Vagina (tissue), 2 donors: ENCODE measurements at places on chromosomes 4 and X.

- DNase-seq: no peak
These were observed 592.4 kb downstream of the ACTRT1 start for GRCh38 chrX:127459790-127460189.

GRCh38 chrX:63929608-63930007, 144.6 kb upstream of the ARHGEF9 start:
- no peak for DNase-seq

GRCh38 chrX:1610166-1610565, 4.7 kb upstream of the ASMT start:
- DNase-seq: no peak

DNA sequence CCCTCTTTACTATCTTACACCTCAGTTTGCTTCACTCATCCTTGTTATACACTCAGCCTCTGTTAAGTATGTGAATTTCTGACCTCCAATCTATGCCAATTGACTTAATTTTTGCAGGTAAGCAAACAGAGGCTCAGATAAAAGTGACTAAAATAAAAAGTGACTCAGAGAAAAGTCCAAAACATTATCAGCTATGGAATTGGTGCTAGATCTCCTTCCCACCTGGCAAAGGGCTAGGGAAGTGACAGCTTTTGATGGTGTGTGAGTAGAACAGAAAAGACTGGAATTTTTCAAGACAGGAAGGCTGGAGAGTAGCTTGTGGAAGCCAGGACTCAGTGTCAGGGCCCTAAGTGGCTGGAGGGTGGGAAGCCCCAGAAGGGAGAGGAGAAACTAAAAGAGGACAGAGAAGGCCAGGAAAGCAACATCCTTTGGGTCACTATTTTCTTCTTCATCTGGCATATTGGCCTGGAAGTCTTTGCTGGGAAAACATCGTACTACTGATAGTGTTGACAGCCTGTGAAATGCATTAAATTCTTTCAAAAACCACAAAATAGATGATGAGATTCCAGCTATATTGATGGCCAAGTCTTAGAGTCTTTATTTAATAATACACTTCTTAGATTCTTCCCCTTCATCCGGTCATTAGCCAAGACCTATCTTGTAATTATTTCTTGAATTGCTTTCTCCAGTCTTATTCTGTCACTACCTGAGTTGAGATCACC, 392.8 kb downstream of the RAPGEF2 start:
- no peak for DNase-seq

DNA sequence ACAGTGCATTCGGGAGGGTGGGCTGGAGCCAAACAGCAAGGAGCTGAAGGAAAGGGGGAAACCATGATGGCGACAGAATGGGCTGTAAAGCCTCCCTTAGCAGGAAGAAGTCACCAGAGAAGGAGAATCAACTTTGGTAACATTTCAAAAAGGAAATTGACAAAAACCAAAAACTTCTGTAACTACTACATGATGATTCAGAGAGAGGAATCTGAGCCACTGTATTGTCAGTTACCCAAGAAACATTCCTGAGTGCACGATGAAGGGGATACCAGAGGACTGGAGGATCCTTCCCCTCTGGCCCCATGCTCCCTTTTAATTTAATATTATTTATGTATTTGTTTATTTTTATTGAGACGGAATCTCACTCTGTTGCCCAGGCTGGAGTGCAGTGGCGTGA, 26.3 kb downstream of the PDHA1 start:
- DNase-seq: no peak

DNA sequence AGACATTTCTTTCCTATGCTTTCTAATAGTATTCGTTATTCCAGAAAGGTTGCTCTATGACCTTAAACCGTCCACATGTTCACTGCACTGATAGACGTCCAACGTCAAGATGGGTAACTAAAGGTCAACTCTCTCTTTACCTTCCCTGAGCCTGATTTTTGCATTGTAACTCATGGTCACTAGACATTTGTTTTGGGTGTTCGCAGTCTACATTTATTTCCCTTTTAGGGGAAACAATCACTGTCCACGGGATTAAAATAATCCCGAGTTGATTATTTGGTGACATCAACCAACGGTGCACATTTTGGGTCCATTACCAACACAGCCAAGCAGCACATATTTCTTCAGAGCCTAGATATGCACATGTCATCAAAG, 540 bp upstream of the HADH start:
- no peak for DNase-seq

DNA sequence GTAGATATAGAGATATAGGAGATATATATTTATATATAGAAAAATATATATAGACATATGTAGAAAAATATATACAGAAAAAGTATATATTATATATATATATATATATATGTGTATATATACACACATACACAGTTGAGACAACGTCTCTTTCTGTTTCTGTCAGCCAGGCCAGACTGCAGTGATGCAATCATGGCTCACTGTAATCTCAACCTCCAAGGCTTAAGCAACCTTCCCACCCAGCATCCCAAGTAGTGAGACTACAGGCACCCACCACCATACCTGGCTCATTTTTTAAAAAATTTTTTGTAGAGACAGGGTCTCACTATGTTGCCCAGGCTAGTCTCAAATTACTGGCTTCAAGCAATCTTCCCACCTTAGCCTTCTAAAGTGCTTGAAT, 426.3 kb downstream of the GPM6A start:
- DNase-seq: no peak

DNA sequence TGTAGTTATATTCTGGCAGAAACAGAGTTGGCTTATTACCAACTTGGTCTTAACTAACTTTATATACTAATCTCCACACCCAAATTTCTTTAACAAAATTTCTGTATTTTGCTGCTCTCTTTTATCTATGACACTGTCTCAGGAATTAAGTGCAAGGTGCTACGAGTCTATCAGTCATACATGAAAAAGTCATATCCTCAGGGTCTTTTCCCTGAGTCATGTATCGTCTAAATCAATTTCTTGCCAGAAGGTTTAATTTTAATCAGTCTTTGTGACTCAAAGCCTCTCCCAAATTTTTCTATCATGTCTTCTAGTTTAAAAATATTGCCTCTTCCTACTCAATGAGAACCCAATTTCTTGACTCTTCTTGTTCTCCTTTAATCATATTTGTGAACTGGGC, 1803.6 kb upstream of the PCDH7 start:
- DNase-seq: no peak

- no peak for DNase-seq
These were observed at the start of gene SMIM10L2A for GRCh38 chrX:135421932-135422809. TSS of gene SMIM10L2A (plus strand) at chrX:135421944. CDS start at chrX:135422132, 188 bp downstream.

- DNase-seq: no peak
These were observed 99.8 kb upstream of the TEX13D start for GRCh38 chrX:124232523-124233201.

DNA sequence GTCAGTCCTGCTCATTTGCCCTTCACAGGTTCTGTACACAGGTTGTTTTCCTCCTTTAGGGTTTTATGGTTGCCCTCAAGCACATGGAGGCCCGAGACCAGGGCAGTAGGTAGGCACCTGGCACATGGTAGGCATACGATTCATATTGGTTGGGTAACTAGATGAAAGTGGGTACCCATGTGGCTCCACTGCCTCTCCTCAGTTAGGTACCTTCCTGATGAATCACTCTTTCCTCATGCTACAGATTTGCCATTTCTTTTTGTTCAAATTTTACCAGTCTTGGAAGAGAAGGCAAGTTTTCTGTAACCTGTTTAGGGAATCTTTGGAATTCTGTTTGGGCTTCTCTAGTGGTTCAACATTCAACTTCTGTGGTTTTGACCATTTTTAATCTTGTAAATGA, 121.3 kb downstream of the FHIP1A start:
- no peak for DNase-seq

- no peak for DNase-seq
These were observed 13.1 kb downstream of the TCEAL7 start for GRCh38 chrX:103343105-103343504.

DNA sequence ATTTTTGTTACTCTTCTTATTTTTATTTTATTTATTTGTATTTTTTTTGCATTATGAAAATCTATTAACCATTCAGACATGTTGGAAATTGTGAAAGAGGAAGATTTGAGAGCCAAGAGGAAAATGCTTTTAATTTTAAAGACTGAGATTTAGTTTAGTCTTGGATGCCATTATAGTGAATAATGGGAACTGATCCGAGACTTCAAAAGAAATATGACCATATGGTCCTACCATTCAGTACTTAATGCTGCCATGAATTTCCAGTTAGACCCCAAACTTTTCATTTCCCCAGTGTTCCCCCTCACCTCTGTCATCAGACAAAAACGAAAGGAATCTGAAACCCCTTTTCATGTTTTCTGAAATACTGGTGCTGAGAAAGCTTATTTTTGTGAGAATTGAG, 95.5 kb downstream of the TENM3 start:
- no peak for DNase-seq

- no peak for DNase-seq
These were observed 44.8 kb downstream of the SMARCA5 start for GRCh38 chr4:143558286-143558685.

GRCh38 chrX:27884654-27885053, 76.9 kb downstream of the MAGEB10 start:
- no peak for DNase-seq

DNA sequence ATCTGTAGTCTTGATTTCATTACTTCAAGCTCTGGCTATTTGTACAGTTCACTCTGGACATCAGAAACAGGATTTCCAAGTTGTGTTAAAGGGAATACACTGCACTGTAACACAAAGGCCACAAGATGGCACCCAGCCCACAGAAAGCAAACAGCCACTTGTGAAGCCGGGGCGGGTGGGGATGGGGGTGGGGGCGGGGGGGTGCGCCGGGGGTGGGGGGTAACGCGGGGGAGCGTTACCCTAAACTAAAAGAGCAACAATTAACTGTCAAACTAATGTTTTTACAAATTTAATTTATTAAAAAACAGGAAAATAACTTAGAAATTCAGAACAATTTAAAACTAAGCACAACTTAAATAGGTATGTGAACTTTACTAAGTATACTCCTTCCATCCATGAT, 27.3 kb downstream of the PRDX4 start:
- DNase-seq: no peak

DNA sequence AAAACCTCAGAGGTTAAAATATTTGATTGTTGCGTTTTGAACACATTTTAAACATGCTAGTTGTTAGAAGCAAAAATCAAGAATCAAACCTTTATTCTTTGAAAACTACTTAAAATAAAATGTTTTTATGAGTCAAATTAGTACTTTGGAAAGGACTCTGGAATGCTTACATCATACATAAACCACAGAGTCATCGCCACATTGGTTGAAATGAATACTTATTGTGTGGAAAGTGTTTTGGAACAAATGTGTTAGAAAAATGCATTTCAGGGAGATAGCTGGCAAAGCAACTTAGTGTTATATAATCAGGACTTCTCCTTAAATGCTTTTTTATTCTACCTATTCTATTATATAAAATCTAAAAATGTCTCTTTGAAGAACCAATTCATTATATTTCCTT, 49.4 kb upstream of the CAMK2D start:
- no peak for DNase-seq

DNA sequence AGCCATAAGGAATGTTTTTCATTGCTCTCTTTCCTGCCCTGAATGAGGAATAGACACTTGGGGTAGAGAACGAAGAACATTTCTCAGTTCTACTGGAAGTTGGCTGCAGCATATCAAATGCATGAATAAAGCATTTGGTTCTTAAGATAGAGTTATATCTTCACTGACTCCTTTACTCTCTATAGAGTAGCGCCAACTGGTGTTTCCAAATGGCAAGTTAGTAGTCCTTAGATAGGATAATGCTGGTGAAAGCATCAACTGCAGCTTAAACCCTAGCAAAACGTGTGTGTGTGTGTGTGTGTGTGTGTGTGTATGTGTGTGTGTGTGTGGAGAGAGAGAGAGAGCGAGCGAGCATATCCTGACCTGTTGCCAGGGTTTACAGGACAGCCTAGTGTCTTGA, 62.2 kb upstream of the FRMPD4 start:
- no peak for DNase-seq

GRCh38 chr4:24186466-24186865, 296.6 kb upstream of the PPARGC1A start:
- no peak for DNase-seq

DNA sequence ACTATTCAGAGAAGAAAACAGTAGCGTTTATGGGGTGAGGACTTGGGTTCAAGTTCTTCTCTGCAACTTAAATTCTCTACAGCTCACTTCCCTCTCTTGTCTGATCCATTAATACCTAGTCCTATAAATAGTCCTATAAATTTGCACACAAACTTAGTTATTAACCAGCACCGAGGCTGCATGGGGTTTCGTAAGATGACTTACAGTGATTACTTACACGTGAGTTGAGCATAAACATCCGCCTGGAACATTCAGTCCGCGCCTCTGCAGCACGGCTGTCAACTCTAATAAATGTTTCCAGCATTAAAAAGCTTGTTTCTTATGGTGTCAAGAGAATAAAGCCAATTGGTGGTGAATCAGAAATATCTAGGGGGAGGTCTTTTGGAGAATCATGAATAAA, 103.0 kb upstream of the ENPP6 start:
- no peak for DNase-seq

DNA sequence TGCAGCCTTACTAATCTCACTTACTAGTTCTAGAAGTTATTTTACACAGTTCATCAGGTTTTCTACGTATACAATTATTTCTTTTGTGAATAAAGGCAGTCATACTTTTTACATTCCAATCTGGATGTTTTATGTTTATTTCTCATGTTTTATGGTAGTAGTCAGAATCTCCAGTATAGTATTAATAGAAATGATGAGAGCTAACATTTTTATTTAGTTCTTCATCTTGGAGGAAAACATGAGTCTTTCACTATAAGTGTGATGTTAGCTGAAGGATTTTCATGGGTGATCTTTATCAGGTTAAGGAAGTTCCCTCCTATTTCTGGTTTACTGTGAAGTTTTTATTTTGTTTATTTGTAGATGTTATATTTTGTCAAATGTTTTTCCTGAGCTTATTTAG, 256.1 kb upstream of the GIMD1 start:
- no peak for DNase-seq

GRCh38 chrX:19563327-19563726, 48.0 kb upstream of the MAP3K15 start:
- no peak for DNase-seq
